ENCODE measurements at places on chromosomes 2 and 18.

DNA sequence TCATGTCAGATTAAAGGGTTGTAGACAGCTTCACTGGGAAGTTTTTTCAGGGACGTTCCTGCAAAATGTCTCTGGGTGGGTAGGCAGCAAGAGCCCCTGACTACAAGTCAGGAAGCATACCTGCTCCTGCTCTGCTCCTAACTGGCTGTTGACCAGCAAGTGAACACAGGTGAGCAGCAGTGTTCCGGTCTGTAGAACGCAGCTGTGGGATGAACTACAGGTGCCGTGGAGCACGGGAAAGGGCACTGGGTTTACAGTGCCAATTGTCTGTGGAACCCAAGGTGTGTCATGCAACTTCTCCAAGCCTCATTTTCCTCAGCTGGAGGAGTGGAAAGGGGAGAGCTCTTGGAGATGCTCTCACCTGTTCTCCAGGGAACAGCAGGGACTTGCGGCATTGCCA lies 6.6 kb downstream of the ASB18 start:
- DNase-seq, result no peak

GRCh38 chr2:48948400-48949125 lies 193.0 kb upstream of the LHCGR start:
- no peak for DNase-seq

DNA sequence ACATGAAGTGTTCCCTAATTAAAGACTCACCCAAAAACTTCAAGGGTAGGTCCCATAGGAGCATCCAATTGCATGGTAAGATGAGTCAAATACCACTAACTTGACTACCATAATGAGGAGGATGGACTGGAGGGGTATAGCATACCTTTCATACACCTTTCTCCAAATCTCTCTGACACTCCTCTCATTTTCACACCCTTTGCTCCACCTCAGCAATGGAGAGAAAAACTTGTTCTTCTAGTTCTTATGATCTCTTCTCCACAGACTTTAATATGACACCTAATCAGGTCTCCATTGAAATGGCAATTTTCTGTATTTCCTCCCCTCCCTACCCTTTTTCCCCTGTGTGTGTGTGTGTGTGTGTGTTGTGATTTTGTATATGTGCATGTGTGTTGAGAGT lies 41.1 kb upstream of the MAP2 start:
- DNase-seq, result no peak

DNA sequence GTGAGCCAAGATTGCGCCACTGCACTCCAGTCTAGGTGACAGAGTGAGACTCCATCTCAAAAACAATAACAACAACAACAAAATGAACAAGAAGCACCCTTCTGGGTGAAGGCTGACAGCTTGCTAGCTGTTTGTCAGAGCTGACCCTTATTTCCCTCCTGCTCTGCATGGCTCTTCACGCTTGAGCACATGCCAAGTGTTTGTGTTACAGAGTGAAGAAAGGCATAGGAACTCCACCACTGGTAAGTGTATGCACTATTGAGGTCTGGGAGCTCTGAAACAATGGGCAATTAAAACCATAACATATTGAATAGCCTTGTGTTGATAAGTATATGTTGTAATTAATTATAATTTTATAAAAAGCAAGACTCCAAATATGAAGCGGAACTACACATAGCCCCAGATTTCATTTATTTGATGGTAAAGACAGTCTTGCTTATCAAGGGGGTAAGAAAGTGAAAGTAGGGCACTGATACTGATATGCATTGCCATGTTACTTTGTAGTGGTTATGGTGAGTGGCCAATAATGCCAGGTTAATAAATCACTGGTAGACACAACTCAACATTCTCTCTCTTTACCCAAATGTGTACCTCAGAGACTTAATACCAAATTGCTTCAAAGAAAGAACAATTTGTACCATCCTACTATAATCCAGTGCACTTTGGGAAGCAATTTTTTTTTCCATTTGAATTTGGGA lies 163.4 kb downstream of the VWC2L start:
- DNase-seq, result no peak

DNA sequence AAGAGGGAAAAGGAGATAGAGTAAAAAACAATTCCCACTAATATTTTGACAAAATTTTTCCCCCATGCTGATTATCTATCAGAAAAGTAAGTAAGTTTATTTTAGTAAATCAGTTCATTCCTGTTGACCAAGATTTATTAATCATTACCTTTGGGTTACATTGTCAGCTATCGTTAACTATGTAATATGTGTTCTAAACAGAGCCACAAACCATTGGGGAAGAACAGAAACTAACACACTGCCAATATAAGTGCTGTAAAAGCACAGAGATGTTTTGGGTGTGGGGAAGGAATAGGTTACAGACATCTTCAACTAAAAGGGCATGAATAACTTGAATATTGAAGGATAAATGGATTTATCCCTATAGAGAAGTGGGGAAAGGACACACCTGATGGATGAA lies 42.5 kb upstream of the ACADL start:
- no peak for DNase-seq

DNA sequence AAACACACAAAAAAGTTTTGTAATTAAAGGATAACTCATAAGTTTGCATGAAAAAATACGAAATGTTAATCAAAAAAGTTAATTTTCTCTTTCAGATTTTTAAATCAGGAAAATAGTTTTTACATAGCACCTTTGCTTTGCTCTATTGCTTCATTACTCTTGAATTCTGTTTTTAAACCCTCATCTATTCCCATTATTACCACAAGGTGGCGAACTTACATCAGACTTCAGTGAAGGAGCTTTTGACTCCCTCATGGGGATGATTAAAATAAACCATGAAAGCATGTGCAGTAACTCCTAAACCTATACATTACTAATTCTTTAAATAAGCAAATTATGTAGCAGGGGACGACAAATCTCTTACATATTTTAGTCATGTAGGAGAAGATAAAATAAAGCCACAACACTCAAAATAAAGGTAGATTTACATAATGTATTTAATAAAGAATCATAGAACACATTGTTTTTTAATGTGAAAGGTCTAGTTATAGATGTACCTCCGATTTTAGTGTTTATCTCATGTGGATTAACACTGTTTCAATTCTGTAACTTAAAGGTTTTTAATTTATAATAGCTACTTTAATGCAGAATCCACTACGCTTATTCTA lies 105.2 kb downstream of the NETO1 start:
- no peak for DNase-seq

DNA sequence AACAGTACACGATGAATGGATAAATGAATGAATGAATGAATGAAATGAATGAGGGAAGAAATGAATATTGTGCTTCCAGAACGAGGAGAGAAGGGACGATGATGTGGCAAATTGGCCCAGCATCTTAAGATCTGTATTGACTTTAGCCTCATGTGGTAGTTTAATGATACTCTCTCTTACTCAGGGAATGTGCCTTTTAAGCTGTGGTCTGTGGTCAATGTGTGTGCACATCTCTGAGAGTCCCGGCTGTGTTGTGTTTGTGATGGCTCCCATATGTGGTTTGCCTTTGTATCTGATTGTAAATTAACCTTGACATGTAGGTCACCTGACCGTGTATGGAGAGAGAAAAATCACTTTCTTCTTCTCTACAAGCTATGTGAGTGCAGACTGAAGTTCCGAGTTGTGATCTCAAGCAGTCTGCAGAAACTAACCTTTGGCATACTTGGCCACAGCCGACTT lies 91.2 kb downstream of the NEDD4L start:
- DNase-seq, result no peak

DNA sequence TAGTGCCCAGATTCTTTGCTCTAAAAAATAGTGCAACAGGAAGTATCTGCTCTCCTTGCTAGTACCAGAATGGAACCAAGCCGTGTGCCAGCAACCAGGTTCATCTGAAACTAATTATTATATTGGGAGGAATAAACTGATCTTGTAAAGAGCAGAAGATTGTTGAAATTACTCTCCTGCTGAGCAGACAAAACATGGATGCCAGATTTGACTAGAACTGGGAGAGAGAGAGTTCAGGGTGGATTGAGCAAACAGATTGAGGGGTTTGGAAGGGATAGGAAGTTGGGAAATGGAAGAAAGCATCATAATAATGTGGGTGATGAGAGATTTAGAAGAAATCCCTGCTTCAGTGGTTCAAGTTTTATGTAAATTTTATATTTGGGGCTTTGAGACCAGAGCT lies 160.1 kb upstream of the RASGRP3 start:
- DNase-seq, result no peak

DNA sequence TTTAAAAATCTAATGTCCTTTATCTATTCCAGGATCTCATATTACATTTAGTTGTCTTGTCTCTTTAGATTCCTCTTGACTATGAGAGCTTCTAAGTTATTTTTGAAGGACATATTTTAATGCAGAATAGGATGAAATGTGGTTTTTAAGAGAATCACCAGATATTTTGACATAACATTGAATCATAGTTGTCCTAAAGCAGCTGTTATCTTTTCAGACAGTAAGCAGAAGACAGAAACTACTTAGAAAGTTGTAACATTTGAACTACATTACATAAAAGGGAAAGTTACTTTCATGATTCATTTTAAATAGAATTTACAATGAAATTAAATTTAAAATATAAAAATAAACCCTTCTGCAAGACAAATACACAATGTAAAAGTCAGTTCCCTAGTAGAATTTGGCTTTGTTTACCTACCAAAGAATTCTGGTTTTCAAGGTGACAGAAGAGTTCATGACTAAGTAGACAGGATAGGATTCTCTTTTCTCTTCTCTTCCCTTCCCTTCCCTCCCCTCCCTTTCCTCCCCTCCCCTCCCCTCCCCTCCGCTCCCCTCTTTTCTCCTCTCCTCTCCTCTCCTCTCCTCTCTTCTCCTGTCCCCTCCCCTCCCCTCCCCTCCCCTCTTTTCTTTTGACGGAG lies 186.0 kb downstream of the DIS3L2 start:
- no peak for DNase-seq

GRCh38 chr18:10559553-10560451 lies 34.0 kb downstream of the NAPG start:
- no peak for DNase-seq

- DNase-seq, result no peak
These were observed 104.3 kb upstream of the GRB14 start for GRCh38 chr2:164725542-164725941.

- DNase-seq, result no peak
These were observed 21.1 kb downstream of the SERPINE2 start for GRCh38 chr2:224017957-224018356.

DNA sequence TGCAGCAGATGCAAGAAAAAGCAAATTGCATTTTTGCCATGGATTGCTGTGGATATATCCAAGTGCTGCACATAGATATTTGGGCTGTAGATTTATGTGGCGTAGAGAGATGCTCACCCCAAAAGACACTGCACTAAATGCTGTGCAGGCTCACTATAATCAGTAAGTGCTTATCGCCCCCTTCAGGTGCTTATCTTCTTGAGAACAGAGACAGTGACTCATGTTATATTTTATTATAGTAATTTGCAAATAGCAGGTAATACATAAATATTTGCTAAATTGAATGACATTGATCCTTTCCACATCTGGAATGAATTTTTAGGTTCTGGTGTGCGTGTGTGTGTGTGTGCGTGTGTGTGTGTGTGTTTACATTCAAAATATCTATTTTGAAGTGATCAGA lies 36.8 kb upstream of the PLEKHM3 start:
- DNase-seq, result no peak

DNA sequence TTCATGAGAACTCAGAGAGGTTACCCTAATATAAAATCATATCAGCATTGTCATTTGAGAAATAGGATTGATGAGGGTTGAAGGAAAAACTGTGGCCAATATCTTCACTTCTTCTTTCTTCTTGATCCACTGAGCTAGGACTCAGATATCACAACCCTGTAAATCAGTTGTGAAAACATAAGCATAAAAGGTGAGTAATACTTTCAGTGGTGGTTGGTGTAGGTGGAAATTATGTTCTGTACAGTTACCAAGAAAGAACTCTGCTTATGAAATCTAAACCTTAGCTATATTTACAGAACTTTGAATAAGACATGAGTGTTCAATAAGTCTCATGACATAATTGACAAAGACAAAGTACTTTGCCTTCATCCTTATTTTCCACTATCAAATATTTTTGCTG lies 56.3 kb downstream of the PAX3 start:
- DNase-seq, result no peak

DNA sequence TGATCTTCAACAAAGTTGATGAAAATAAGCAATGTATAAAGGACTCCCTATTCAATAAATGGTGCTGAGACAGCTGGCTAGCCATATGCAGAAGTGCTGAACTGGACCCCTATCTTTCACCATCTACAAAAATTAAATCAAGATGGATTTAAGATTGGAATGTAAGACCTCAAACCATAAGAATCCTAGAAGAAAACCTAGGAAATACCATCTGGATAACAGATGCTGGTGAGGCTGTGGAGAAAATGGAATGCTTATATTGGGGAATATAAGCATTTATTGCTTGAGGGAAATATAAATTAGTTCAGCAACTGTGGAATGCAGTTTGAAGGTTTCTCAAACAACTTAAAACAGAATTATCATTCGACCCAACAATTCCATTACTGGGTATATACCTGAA lies 89.6 kb downstream of the GCA start:
- DNase-seq, result no peak

- no peak for DNase-seq
These were observed 72.0 kb downstream of the PLEKHM3 start for GRCh38 chr2:207953354-207953753.

DNA sequence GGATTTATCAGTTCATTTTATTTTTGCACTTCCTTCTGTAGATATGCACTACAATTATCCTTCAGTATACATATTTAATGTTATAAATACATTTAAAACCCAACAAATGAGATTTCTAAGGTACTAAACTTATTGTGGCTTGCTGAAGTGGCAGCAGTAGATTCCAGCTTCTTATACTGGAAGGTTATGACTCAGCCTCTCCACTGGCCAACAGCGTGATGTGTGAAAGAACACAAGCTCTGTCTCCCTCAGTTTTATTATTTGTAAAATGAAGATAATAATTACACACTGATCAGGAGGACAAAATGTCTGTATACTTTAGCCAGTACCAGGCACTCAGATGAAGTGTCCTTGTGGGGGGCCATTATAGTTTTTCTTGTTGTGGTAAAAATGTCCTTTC lies 1147.1 kb downstream of the CNTNAP5 start:
- no peak for DNase-seq

DNA sequence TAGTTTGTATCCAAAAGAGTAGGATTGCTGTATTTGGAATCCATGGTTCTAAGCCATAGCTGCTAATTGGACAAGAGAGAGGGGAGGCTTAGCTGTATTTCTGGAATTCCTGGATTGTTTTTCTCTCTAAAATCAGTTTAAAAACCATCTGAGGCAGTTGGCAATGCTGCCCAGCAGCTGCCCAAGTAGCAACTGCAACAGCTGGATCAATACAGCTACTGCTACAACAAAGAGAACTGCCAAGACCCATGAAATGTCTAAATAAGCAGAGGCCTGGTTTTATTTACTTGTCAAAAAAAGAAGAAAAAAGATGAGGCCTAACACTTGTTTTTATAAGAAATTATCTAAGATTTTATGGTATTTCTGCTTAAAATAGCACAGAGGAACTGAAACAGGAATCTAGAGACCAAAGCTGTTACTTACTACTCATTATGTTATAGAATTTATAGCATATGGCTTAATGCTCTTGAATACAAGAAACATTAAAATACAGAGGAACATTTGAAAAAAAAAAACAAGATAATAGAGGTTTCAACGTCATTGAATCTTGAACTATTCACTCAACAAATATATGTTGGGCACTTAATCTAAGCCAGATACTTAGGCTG lies 39.1 kb downstream of the TMEFF2 start:
- no peak for DNase-seq
